ENCODE measurements at places on chromosomes 4 and X.

DNA sequence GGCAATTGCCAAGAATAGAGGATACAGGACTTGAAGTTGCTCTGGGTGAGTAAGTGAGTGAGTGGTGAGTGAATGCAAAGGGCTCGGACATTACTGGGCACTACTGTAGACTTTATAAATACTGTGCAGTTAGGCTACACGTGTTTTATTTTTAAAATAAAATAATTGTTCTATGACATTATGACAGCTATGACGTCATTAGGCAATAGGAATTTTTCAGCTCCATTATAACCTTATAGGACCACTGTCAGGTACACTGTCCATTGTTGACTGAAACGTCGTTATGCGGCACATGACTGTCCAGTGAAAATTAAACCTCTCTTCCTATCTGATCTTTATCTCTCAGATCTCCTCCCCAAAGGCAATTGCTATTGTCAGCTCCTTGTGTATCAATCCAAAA, 5.1 kb upstream of the TASL start:
- no peak for DNase-seq

- no peak for DNase-seq
Observed at GRCh38 chr4:84733343-84734033, 150.6 kb downstream of the CDS1 start.

DNA sequence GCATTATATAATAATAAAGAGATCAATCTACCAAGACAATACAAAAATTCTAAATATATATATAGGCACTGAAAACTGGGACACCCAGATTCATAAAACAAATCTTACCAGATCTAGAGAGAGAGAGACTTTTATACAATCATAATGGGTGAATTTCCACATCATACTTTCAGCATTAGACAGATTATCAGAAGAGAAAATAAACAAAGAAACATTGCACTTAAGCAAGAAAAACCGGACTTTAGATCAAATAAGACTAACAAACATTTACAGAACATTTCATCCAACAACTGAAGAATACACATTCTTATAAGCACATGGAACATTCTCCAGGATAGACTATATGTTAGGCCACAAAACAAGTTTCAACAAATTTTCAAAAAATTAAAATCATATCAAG, 245.1 kb downstream of the INPP4B start:
- DNase-seq, result no peak

- no peak for DNase-seq
Observed at GRCh38 chr4:9927341-9928007, 93.8 kb downstream of the SLC2A9 start.

DNA sequence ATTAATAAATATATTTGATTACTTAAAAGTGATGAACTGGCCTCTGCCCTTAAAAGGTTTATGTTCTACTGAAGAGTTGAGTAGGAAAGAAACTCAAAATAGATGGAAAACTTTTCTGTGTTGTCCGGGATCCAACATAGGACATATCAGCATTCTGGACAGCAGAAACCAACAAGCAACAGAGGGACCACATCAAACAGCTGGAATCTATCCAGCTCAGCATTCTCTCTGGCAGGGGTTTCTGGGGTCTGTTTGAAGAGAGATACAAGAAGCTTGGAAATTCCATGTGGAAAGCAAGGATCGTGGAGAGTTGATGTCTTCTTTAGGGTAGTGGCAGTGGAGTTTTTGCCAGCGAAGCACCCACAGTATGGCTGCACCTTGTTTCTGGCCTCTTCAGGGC, 43.6 kb downstream of the ZCCHC12 start:
- no peak for DNase-seq

DNA sequence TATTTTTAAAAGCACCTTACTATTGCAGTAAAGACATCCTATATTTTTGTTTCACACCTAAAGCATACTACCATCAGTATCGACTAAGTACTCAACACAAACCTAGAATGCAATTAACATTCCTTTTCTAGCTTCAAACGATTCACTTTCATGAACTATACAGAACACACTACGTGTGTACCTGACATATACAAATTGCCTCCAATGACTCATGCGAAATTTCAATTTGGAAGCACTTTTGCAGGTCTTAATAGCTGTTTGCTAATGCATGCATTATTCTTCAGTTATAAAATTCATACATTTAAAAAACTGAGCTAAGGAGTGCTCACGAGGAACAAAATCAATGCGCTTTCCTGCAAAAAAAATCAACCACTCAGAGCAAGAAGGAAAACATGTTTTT, 19.7 kb upstream of the GPM6B start:
- DNase-seq, result no peak

DNA sequence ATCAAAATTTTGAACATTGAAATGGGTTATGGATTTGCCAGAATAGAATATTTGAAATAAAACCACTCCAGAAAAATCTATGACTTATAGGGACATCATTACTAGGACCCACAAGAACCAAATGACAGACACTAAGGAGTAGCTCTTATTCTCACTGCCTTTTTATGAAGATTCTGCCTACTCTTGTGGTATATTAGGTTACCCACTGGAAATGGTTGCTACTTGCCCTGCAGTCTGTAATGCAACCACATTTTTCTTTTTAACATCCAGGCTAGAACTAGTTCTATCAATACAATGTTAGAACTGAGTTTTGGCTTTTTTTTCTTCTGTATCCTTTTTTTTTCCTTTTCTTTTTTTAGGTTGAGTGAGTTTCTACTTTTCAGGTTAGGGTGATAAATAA, 158.9 kb downstream of the PPP1R2C start:
- DNase-seq, result no peak

GRCh38 chr4:155392481-155393184, 15.9 kb upstream of the MAP9 start:
- no peak for DNase-seq

DNA sequence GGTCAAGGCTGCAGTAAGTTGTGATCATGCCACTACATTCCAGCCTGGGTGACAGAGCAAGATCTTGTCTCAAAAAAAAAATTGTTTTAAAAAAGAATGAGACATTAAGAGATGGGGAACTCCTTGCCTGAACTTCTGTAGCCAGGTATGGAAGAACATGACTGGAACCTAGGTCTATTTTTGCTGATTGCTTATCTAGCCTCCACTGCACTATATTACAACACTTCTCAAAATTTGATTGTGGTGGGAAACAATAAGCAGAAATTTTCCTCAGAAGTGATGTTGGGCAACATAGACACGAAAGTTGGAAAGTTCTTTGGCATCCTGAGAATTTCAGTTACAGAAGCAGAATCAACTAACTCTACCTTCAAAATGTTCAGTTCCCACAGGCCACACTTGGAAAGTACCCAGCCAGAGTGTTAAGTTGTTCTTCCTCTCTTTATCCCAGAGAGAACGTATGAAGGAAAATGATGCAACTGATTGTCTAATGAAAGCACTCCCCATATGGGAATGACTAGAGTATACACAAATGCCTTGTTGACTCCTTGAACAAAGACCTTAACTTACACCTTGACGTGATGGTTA, 50.0 kb downstream of the LUZP4 start:
- no peak for DNase-seq

GRCh38 chr4:152976212-152976761, 40.2 kb downstream of the FHDC1 start:
- DNase-seq, result no peak
